ENCODE measurements at places on chromosomes 2 and 18. TPM values are rescaled to one million over a fixed set of nuclear protein-coding genes. Genes with fewer than 3 reads are reported as not detected.

Gene MTLN
- 9.9 TPM for total RNA-seq

Gene MDH1B
- 3.9 TPM for total RNA-seq

Gene DIPK1C
- 12.9 TPM for total RNA-seq

Gene CPO
- not detected for total RNA-seq

Gene VIL1
- total RNA-seq = not detected

Gene MLPH
- not detected for total RNA-seq

Gene KDM3A
- total RNA-seq = 84.9 TPM

Gene EVX2
- total RNA-seq = not detected

Gene CIB4
- not detected for total RNA-seq

Gene IL36RN
- total RNA-seq = not detected

Gene POTEC
- total RNA-seq = 0.06 TPM

Gene TUBA3E
- total RNA-seq = not detected

Gene MROH2A
- not detected for total RNA-seq

Gene BCL2
- total RNA-seq = 4.9 TPM

Gene CDH7
- 2.7 TPM for total RNA-seq

Gene ALK
- not detected for total RNA-seq

Gene CFC1
- total RNA-seq = not detected

Gene CRYBA2
- total RNA-seq = not detected

Gene RPE
- 92.3 TPM for total RNA-seq

Gene PLGLB1
- 1.6 TPM for total RNA-seq

Gene PRSS56
- total RNA-seq = not detected

Gene MYCN
- 26.7 TPM for total RNA-seq

Gene TMEM169
- 17.9 TPM for total RNA-seq

Gene TNP1
- total RNA-seq = not detected

Gene PRKAG3
- not detected for total RNA-seq

Gene EXOC6B
- 31.1 TPM for total RNA-seq

Gene SOWAHC
- 7.2 TPM for total RNA-seq

Gene MRPL44
- total RNA-seq = 70.8 TPM

Gene ZNF804A
- not detected for total RNA-seq

Gene HJURP
- total RNA-seq = 109 TPM

Gene ELOA2
- total RNA-seq = not detected

Gene FOXD4L1
- not detected for total RNA-seq

Gene RAB17
- not detected for total RNA-seq

Gene KIAA2012
- not detected for total RNA-seq

Gene CYB5A
- 28.2 TPM for total RNA-seq

Gene AMER3
- not detected for total RNA-seq

Gene MRPL53
- total RNA-seq = 22.5 TPM

Gene SLC9A2
- 0.06 TPM for total RNA-seq

Gene MTCL1
- 36.9 TPM for total RNA-seq

Data from neural progenitor cell (in vitro differentiated cells).